Stimulated activated CD8-positive, alpha-beta memory T cell treated with anti-CD3 and anti-CD28 coated beads, Interleukin-4, amount 100 ng/mL, for 24 hours (primary cell): ENCODE measurements at places on chromosomes 7 and 10.

GRCh38 chr10:27390681-27391080, 113.4 kb upstream of the RAB18 start:
- DNase-seq = no peak

- DNase-seq = no peak
These were observed 19.3 kb upstream of the ZNF680 start for GRCh38 chr7:64581926-64582894.

DNA sequence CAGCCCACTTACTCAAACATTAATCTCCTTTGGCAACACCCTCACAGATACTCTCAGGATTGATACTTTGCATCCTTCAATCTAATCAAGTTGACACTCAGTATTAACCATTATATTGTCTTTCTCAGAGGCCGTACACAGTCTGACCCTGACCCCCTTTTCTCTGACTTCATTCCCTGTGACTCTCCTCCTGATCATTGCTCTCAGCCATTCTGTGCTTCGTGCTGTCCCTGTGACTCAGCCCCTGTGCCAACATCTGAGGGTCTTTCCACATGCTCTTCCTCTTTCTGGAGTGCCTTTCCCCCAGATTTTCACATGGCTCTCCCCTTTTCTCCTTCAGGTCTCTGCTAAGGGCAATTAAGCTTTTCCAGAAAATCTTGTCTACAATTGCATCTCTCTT, 289.0 kb upstream of the PHYHIPL start:
- no peak for DNase-seq

DNA sequence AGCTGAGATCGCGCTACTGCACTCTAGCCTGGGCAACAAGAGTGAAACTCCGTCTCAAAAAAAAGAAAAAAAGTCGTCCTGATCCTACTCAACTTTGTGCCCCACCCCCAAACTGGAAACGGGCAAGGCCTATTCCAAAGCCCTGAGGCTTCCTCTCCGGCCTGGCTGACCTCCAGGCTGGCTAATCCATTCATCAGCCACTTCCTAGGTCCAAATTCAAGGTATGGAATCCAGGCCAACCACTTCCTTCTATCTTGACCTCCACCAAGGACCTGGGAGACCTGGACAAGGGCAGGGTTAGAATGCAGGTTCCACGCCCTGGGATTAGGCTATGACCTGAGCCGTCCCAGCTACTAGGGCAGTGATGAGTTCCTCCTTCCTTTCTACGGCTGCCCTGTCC, 20.4 kb upstream of the EIF4H start:
- DNase-seq = no peak

- no peak for DNase-seq
These were observed 36.6 kb upstream of the AGR3 start for GRCh38 chr7:16918288-16918895.

- DNase-seq = peak; percentile 54
These were observed 163.6 kb downstream of the PIP4K2A start for GRCh38 chr10:22550732-22551131.

DNA sequence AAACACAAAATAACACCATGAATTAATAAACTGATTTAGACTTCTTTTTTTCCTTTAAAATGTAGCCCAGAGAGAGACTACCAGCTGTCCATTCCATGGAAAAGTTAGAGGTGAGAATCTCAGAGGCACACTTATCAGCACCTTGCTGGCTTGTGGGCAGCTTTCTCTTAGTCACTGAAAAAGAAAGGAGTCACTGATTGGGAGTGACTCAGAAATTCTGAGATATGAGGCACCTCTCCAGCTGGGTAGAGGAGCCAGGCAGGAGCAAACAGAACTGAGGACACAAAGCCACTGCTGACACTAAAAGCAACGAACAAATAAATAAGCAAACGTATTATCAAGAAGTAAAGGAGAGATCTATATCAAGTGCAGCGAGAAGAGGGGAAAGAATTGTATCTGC, 310.6 kb downstream of the PARD3 start:
- DNase-seq = no peak

GRCh38 chr10:52814506-52814905, 41.9 kb upstream of the MBL2 start:
- DNase-seq = no peak

GRCh38 chr7:134089446-134089845, 37.7 kb upstream of the LRGUK start:
- no peak for DNase-seq

- DNase-seq = no peak
These were observed 828.8 kb upstream of the MBL2 start for GRCh38 chr10:53601260-53601875.

DNA sequence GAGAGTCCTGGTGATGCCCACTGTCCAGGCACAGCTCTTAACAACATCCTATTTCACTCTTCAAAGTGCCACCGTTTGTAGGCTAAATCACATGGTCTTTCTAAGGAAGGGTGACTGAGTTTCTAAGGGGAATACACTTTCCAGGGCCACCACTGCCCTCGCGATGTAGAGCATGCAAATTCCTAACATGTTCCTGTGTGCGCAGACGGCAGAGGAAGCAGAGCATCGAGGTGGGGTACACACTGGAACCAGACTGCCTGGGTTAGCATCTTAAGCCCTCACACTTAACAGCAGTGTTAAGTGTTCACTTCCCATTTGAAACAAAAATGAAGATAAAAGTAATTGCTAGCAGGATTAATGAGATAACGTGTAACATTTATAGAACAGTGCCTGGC, 3.0 kb downstream of the VOPP1 start:
- no peak for DNase-seq

DNA sequence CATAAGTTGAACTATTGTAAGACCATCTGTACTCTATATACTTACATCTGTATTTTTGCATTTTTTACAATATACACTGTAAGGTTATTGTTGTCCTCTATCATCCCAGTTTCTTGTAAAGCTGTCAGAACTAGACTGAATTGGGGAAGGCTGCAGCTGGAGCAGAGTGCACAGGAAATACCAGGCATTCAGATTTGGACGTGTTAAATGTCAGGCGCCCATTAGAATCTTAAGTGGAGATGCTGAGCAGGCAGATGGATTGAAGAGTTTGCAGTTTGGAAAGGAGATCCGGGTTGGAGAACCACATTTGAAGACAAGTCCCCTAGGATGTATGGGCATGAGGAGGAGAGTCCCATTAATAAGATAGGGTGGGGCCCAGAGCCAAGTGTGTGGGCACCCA, 40.4 kb downstream of the MTURN start:
- DNase-seq = no peak

- DNase-seq = no peak
These were observed 618.9 kb downstream of the CALN1 start for GRCh38 chr7:71793251-71793650.

- no peak for DNase-seq
These were observed 35.0 kb downstream of the SRI start for GRCh38 chr7:88184848-88185304.

- no peak for DNase-seq
These were observed 6.1 kb upstream of the PKD1L1 start for GRCh38 chr7:47954231-47954911.

DNA sequence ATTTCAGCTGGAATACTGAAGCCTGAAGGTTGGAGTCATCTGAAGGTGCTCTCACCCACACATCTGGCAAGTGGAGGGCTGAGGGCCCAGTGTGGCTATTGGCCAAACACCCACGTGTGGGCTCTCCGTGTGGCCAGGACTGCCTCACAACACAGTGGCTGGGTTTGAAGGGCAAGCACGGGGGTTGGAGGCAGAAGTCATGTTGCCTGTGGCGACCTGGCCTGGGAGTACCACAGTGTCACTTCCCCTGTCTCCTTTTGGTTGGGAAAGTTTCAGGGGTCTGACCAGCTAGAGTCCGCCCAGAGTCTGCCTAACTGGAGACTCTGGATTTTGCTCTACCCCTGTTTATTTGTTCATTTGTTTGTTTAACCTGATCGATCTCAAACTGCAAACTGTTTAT, 169.5 kb downstream of the DNAJB6 start:
- no peak for DNase-seq

- DNase-seq = no peak
These were observed 40.3 kb upstream of the TNPO3 start for GRCh38 chr7:129095258-129095657.

DNA sequence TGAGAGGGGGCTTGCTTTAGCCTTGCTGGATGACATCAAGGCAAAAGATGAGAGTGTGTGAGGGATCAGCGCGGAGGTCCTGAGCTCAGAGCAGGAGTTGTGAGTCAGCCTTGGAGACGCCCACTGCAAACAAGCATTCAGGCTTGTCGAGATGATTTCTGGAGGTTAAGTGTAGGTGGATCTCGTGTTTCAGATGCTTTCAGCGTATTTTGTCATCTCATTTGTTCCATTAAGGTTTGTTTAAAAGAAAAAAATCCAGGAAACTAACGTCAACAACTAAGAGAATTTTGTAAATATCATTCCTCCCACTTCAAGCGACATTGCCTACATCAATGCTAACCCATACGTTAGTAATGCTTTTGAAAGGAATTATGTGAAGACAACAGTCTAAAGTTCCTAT, 715.4 kb upstream of the NRP1 start:
- no peak for DNase-seq

DNA sequence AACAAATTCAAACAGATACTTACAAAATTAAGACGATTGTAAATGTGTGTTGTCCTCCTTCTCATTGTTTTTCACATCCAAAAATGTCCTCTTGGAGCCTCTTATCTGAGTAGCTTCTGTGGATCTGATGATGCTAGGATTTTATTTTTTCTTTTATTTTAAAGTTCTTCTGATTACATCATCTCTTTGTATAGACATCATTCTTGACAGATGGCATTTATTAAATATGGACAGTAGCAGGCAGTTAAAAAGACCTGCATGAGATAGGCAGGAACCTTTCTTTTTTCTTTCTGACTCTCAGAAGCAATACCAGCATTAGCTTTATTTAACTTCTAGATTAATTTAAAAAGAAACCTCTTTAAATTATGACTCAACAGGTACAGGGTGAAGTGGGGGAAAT, at the start of gene RPA3:
RPA3 (minus strand) TSS at position 116 of the 400 bp plus-strand sequence. CDS start 78,189 bp downstream, outside the sequence.
- DNase-seq = no peak

GRCh38 chr7:134547397-134548054, 1.4 kb upstream of the AKR1B15 start:
- peak; percentile 43 for DNase-seq

DNA sequence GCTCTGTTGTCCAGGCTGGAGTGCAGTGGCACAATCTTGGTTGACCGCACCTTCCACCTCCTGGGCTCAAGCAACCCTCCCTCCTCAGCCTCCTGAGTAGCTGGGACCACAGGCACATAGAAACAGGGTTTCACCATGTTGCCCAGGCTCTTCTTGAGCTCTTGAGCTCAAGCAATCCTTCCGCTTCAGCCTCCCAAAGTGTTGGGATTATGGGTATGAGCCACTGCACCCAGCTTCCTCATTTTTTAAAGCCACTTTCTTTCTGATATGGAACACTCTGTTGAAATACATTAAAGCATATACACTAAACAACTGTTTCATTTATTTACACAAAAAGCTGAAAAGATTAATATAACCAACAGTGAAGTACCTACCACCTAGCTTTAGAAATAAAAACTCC, 117.2 kb downstream of the CLEC2L start:
- DNase-seq = no peak

- no peak for DNase-seq
These were observed 23.9 kb upstream of the AOC1 start for GRCh38 chr7:150828384-150828783.

DNA sequence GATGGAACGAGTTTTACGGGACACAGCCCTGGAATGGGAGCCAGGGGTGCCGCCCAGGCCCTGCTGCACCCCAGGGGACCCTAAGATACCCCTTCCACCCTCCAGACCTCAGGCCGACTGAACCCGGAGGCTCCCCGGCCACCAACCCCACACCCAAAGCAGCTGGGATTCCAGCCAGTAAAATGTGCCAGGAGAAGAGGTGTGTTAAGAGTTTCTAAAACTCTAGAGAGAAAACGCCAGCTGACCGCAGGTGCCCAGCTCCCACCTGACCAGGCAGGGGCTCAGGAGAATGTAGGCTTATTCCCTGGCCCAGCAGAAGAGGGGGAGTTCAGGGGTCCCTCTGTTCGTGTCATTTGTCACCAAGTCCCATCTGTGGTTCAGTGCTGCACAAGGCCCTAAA, 17.5 kb downstream of the NUDT1 start:
- no peak for DNase-seq

DNA sequence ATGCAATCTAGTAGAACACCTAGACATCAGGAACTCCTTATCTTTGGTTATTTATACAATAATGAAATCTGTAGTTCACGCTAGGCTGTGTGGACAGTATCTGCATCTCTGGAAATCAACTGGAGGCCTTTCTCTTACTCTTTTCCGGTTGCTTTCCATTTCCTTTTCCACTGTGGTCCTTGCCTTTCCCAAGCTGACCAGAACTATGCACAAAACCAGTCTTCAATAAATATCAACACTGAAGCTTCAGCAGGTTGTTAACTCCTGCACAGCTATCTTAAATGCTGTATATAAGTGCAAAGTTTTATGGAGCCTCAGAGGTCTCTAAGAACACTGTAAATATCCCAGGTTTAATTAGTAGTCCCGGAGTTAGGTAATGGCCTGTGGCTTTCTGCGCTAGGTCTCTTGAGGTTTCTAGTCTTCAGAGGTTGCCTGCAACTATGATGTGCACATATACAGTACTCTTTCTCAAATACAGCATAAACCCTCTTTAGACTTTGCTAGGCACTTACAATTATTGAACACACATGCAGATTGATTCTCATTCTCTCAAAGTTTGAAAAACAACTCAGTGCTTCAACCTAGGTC, 2.4 kb downstream of the KLLN start:
- no peak for DNase-seq

DNA sequence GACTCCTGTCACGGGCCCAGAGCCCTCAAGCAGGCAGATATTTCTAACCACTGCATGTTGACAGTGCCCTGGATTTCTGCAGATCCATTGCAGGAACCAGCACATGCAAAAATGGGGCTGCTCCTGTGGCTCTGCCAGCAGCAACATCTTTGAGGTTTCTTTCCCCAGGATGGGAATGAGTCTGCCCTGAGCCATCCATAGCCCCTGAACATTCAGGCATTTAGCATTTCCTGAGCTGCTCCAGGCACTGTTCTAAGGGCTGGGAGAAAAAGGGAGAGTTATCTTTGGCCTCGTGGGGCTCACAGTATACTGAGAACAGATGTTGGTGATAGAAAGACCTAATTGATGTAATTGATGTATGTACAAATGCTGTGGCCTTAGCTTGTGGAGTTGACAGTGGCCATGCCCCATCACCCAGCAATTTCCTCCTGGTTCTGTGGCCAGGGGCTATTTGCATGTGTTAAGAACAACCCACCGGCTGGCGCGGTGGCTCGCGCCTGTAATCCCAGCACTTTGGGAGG, 66.0 kb upstream of the LRRC4 start:
- DNase-seq = no peak

GRCh38 chr7:139060695-139061237, 24.9 kb upstream of the ZC3HAV1L start:
- DNase-seq = no peak

DNA sequence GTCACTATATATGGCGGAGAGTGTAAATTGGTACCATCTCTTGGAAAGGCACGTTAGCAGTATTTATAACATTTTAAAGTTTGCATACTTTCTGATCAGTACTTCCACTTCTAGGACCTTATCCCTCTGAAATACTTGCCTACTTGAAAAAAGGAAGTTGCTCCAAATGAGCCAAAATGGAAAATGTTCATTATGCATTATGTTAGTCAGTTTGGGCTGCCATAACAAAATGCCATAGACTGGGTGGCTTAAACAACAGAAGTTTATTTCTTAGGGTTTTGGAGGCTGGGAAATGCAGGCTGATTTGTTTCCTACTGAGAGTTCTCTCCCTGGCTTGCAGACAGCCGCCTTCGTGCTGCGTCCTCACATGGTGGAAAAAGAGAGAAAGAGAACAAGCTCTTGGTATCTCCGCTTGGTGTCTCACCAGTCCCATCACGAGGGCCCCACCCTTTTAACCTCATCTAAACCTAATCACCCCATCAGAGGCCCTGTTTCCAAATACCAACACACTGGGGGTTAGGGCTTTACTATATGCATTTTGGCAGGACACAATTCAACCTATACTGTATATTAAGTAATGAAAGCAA, 6.9 kb downstream of the SNX10 start:
- DNase-seq = no peak
